ENCODE measurements at places on chromosomes 3 and 15. TPM values are rescaled to one million over a fixed set of nuclear protein-coding genes. Genes with fewer than 3 reads are reported as not detected.

- DNase-seq, result no peak
These were observed 11.0 kb downstream of the C3orf22 start for GRCh38 chr3:126547721-126548120.

- DNase-seq, result no peak
These were observed 8.8 kb downstream of the EAF1 start for GRCh38 chr3:15436246-15436645.

DNA sequence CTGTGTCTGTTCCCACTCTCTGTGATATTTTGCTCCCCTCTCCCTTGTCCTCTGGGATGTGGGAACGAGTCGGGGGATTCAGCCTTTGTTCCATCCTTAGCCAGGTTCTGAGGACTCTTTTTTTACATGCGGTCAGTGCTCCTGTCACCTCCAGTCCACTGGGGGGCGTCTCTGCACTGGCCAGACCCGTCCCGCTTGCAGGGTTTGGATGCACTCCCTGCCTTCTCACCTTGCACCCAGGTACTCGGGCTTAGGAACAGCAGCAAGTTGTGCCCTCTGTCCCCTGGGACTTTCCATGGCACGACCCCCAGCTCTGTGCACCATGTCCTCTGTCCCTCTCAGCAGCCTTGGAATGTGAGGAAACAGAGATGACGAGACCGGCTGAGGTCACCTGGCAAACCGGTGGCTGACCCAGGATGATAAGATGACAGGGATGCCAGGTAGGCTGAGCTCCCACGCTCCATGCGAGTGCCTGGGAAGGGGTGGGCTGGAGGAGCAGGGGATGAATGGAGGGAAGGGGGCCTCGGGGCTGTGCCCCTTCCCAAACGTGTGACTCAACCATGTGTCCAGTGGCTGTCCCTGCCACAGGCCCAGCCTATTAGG is 27.3 kb upstream of the FGD5 start:
- peak; percentile 25 for DNase-seq

DNA sequence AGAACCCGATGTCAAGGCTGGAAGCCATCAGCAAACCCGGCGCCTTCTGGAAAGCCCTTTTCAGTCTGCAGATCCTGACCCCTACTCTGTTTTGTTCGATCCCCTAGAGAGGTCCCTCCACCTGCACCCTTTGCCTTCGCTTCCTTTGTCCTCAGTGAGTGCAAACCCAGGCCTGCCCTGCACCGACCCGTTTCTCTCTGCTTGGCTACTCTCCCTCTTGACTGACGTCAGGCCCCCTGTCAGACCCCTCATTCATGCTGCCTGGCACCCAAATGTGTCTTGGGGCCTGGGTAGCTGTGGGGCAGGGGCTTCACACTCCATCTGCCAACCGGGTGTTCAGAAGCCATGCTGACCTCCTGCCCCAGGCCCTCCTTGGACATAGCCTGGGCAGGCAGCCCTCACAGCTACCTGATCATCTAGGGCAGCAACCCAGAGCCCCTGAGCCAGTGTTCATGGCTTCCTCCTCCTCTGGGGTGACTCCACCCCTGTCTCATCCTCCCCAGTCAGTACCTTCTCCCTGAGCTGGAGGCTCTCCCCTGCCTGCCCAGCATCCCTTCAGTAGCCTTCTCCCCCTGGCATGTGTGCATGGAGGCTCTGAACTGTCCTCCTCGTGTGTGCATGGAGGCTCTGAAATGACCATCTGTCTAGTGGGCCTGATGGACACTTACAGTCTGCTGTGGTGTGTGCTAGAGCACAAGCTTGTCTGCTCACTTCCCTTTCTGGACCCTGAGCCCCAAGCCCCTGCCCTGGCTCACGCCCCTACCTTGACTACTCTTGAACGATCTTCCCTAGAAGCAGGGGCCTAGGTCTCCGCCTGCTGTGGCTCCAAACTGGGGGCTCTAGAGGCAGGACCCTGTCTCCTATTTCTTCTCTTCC is 69.4 kb downstream of the EXOG start:
- no peak for DNase-seq

GRCh38 chr3:114609973-114610630 is 316.3 kb downstream of the TIGIT start:
- no peak for DNase-seq

GRCh38 chr3:4401441-4401840 is 65.6 kb downstream of the SUMF1 start:
- no peak for DNase-seq

GRCh38 chr3:178474526-178474925 is 61.7 kb upstream of the KCNMB2 start:
- DNase-seq, result no peak

GRCh38 chr3:10408680-10409079 is 87.8 kb upstream of the SEC13 start:
- DNase-seq, result no peak

DNA sequence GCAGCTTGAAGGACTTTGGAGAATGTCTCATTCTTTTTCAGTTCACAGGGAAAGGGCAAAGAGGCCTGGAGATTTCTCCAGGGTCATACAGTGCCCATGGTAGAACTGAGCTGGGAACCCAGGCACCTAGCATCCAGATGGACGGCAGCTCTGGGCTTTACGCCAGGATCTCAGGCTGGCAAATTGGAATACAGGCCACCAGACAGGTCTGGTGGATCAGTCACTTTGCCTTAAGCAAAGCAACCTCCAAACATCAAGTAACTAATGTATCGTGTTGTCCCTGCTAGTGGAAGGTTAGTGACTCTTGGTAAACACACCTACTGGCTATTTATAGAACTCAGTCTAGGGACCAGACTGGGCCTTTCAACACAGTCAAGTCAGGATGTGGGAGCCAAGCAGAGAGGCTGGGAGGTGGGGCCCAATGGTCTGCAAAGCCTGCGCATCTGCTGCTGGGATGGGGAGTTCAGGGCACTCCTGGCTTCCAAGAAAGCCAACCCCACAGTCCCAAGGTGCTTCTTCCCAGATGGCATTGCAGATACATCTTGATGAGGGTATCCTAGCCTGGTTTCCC is 30.2 kb downstream of the RPLP1 start:
- no peak for DNase-seq

GRCh38 chr15:101177866-101178265 is 74.0 kb downstream of the CHSY1 start:
- no peak for DNase-seq

GRCh38 chr15:79431636-79432344 is at the start of gene MINAR1:
Gene MINAR1, plus strand, starts transcription at chr15:79432336. Its CDS starts 23,812 bp downstream, at chr15:79456148.
- DNase-seq, result no peak

GRCh38 chr15:65423150-65423975 is 616 bp upstream of the IGDCC4 start:
- DNase-seq, result no peak

The CRTC3 gene
- total RNA-seq, result 29.8 TPM

The RAD51 gene
- 31.0 TPM for total RNA-seq

The SKOR1 gene
- 0.33 TPM for total RNA-seq

The GPR87 gene
- total RNA-seq, result 3.3 TPM

The RTP3 gene
- total RNA-seq, result not detected

All from activated T-cell treated with anti-CD3 and anti-CD28 coated beads, Interleukin-2, amount 50 U/mL, for 4 hours (primary cell).